ENCODE measurements at places on chromosomes 3 and 15. TPM values are rescaled to one million over a fixed set of nuclear protein-coding genes. Genes with fewer than 3 reads are reported as not detected.

SLC6A11 gene
- total RNA-seq: 0.44 TPM

SLC2A2 gene
- not detected for total RNA-seq

GRCh38 chr15:49313650-49314049 is 109.4 kb upstream of the FGF7 start:
- no peak for DNase-seq

GRCh38 chr15:40096094-40096891 is 12.4 kb downstream of the BMF start:
- DNase-seq: no peak

DNA sequence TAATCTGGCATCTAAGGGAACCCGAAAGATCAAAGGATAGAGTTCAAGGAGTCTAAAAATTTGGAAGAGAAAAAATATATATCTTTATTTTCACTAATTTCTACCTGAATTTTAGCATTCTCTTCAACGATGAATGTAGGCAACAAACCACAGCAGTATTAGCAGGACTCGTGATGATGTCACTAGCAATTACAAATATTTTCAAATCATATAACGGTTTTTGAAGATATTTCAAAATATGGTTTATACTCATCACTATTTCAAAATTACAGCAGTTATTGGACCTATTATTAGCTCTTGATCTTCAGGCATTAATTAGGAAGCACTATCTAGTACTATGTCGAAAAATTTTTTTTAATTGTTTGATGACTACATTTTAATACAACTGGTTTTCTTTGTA is 27.0 kb upstream of the ANKDD1A start:
- DNase-seq: no peak

- no peak for DNase-seq
Measured at GRCh38 chr3:151593928-151594327, 133.1 kb upstream of the IGSF10 start.

DNA sequence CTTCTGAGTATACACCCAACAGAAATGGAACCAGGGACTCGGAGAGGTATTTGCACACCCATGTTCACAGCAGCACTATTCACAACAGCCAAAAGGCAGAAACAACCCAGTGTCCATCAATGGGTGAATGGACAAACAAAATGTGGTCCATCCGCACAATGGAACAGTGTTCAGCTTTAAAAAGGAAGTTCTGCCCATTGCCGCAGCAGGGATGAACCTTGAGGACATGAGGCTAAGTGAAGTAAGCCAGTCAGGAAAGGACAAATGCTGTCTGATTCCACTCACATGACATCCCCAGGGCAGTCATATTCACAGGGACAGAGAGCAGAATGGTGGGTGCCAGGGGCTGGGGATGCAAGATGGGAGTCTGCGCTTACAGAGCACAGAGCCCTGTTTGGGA is 7.5 kb downstream of the IQSEC1 start:
- no peak for DNase-seq

- DNase-seq: no peak
Measured at GRCh38 chr3:109089265-109089664, 28.7 kb downstream of the MORC1 start.

- no peak for DNase-seq
Measured at GRCh38 chr3:52742418-52743041, 28.2 kb downstream of the NEK4 start.

GRCh38 chr15:25695875-25696760 is 167.0 kb downstream of the ATP10A start:
- DNase-seq: no peak

DNA sequence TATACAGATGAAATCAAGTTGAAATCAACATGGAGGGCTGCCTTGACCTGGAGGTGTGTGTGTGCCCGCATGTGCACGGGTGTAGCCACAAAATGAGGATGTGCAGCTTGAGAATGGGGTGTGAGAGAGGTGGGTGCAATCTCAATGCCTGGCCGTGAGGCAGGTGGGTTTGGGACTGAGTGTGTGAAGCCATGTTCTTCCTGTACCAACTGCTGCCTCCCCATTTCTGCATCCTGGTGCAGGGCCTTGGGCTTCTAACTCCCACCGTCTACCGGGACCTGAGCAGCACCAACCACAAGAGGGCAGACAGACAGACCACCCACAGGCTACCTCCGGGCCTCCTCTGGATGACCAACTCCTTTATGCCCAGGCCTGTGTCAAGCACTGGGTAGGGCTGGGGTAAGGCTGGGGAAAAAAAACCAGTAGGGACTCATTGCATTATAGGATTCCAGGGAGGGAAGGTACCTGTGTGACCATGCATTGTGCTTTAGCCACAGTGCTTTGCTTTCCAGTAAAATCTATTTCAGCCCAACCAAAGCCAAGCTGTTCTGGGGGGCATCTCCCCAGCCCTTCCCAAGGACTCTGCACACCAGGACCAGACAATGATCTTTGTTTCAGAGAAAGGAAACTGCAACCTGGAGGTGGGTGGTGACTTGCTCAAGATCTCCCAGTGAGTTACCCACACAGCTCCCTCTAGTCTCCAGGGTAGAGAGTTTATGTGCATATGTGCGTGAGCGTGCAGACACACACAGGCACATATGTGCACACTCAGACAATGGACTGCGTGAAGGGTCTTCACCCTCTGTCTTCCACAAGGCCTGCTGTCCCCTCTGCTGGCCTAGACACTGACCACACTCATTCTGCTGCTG is 162.2 kb upstream of the TLE3 start:
- DNase-seq: no peak

Data from tibial nerve (tissue), 4 donors.